Activated naive CD4-positive, alpha-beta T cell treated with anti-CD3 and anti-CD28 coated beads, Interleukin-2, amount 50 U/mL, for 16 hours (primary cell): ENCODE measurements at places on chromosomes 12 and 14.
A peak's percentile ranks its signal among the peaks of the same experiment; 100 is the strongest.

DNA sequence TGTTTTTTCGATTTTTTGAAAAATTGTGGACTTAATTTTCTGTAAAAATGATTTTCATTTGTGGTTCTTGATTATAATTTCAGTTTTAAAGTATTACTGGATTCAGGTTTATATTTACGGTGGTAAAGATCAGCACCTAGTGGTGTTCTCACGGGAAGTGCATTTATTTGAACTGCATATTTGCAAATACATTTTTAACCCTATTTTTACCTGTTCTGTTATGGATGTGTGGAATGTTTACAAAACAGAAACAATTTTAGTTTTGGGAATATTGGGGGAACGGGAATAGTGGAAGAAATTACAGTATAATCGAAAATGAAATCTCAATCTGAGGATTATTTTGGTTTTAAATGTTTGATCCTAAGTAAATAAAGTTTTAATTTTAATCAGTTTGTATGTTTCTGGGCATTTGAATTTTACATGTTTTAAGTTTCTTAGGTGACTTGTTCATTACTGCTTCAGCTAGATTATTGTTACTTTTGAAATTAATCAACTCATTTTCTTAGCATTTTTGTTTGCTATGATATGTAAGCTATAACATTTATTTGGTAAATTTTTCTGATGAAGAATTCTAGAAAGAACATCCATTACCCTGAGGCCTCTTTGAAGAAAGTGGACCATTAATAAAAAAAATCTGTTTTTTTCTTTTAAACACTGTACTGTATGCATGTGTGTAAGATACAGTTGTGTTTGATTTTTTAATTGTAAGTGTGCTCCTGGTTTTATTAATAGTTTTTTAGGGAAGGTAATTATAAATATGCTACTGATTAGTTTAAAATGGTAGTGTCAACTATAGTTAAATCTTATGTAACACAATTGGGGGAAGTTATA is 942 bp downstream of the ATF7IP start:
- no peak for DNase-seq

DNA sequence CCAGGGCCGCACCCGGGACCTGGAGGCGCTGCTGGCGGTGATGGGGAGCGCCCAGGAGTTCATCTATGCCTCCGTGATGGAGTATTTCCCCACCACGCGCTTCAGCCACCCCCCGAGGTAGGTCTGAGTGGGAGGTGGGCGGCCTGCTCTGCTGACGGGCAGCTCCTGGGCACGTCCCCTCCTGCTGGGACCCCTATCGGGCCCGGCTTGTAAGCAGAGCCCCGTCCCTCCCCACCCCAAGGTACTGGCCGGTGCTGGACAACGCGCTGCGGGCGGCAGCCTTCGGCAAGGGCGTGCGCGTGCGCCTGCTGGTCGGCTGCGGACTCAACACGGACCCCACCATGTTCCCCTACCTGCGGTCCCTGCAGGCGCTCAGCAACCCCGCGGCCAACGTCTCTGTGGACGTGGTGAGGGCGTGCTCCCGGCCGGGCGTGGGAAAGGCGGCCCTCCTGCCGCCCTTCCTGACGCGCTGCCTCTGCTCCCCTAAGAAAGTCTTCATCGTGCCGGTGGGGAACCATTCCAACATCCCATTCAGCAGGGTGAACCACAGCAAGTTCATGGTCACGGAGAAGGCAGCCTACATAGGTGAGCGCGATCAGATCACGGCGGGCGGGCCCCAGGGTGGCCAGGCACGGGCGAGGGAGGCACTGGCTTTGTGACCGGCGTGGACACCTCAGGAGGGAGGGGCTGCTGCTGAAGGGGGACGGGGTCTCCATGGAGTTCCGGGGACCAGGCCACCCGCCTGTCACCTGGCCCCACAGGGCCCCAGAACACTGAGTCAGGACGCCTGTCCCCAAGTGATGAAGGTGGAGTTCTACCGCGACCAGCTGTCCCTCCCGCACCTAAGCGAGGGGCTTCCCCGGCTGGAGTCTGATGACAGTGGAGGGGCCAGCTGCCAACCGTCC is 7.3 kb downstream of the PLD4 start:
- no peak for DNase-seq

GRCh38 chr12:54017027-54017788 is 8.4 kb downstream of the HOXC8 start:
- no peak for DNase-seq

DNA sequence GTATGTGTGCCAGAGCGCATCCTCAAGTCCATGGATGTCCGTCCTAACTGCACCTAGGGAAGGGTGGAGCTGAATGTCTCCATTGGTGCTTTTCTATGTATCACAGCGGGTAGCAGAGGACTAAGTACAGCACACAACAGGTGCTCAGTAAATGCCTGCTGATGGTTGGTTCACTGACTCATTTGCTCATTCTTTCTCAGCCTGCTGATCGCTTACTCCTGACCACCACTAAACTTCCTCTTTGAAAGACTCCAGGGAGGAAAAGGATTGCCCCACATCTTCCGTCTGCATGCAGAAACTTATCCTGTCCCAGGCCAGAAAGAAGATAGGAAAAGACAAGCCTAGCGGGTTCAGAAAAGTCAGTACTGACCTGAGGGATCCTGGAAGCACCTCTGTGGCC is 66.3 kb downstream of the B4GALNT3 start:
- no peak for DNase-seq

GRCh38 chr14:39617537-39617936 is 185.3 kb upstream of the FBXO33 start:
- DNase-seq: no peak

DNA sequence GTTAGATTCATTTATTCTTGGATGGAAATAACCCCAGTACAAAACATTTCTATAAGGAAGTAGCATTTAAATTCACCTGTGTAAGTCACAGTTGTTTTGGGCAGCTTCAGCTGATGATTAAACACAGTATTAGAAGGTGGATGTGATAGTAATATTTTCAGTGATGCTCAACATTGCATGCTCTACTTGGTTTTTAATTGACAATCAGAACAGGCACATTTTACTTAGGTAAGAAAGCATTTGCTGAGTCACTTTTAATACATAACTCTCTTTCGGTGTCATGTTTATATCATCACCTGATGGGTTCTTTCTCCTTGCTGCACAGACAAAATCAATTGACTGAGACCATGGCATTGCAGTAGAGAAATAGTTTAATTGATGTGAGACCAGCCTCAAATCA is 80.7 kb downstream of the CMAS start:
- no peak for DNase-seq

DNA sequence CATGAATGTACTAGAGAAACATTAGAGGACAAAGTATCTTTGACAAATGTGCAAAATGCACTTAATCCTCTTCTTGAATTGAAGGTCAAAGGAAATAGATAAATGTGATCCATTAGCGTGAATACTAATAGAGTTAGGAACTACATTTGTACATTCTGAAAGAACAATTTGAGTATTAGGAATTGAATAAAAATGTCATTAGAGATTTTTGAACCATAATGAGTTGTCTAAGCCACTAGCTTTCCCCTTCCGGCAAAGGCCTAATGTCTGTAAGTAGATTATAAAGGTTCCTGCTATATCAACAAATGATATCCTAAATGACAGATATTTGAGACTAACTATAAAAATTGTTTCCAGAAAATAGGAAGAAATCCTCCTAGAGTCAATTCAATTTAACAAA is 59.8 kb downstream of the KIF21A start:
- DNase-seq: no peak

DNA sequence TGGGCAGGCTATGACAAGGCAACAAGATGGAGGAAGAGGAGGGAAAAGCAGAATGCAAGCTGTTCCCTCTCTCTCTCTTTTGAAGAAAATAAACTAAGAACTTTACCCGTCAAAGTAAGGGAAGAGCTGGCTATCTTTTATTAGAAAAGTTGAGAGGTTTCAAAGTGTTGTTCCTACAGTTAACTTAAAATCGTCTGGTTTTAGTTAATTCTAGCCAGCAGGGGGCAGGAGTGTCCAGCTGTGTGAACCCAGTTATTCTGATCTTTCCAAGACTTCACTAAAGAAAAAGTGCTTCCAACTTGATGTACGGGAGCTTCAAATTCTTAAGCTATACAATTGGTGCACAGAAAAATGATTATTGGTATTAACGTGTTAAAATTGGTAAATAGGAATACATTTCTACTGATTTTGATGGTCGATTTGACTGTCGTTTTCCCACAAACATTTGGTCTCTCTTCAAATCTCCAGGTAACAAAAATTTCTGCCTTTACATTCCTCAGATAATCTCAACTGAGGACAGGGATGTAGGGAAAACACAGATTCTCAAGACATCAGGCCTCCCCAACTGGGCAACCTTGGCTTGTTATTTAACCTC is 28.4 kb upstream of the MON2 start:
- peak; percentile 45 for DNase-seq

GRCh38 chr12:32198555-32198954 is 91.9 kb downstream of the BICD1 start:
- DNase-seq: no peak

GRCh38 chr12:13233830-13234641 is 37.5 kb downstream of the EMP1 start:
- DNase-seq: peak; percentile 17

- no peak for DNase-seq
These were observed 58.7 kb upstream of the STK38L start for GRCh38 chr12:27185234-27186021.

DNA sequence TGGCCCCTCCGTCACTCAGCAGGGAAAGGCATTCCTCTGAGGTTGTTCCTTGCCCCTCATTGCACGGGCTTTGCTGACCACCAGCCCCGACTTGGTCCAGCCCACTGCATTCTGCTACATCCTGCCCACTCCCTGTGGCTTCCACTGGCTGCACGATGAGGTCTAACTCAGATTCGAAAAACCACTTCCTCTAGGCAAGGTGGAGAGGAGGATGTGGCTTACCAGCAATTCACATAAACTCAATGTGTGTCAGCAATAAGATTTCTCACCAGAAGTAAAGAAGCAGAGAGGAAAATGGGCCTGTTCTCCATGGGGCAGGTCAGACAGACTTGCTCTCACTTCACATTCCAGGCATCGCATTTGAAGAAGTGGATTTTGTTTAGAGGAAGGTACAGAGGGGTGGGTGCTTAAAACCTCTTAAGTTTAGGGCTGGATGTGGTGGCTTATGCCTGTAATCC is 14.7 kb downstream of the GPR68 start:
- DNase-seq: peak; percentile 47

DNA sequence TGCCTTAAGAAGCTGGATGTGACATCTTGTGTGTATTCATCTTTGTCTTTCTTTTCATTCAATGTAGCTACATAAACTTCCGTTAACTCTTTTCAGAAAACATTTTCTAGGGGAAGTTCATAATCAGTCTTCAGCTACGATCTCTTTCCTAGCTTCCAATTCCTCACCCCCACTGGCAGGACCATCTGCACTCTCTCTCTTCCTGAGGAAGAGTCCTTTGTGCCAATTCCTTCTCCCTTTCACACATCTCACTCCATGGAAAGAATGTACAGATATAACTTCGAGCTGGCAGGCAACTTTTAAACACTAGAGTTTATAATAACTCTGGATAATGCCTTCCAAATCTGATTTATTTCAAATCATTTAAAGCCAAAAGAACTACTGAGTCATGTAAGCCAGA is 495.7 kb downstream of the GALC start:
- no peak for DNase-seq

DNA sequence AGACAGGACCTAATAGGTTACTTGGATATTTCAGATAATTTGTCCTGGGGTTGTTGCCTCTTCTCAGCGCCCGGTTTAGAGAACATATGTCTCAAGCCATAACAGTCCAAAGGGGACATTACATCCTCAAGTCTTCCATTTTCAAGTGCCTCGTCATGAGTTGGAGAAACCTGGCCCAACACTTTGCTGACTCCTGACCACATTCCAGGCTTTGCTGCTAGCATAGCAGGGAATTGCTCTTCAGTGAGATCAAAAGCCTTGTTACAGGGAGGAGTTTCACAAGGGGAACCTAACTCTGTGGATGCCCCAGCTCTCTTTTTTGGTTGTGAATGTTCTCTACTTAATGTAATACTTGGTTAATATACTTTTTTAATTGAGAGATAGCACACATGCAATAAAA is 8.2 kb upstream of the MMP19 start:
- no peak for DNase-seq

DNA sequence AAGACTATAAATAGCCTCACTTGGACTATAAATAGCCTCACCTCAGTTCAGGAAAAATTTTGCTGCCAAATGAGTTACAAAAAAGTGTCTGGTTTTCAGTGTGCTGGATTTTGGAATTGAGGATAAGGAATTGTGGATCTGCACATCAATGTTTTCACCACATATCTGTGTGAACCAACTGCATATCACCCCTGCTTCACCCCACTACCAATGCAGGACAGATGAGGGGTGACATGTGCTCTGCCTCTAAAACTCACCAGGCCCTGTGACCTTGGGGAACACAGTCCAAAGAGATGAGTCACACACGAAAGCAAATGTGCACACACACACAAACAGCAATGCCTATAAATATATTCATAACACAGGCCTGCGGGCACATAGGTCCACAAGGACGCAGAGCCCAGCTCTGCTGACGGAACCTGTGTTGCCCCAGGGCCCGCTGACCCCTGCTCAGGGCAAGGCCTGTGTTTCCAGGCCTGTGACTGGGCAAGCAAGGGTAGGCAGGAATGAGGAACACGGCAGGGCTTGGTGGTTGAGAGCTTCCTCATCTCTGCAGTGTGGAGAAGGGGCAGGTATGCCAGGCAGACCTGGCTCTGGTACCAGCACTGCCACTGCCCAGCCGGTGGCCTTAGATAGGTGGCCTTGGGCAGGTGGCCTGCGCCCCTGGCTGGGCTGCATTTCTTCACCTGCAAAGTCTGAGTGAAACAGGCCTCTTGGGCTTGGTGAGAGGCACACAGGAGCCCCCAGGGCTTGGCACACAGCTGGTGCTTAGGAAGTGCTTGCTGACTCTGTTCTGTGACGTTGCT is 82.4 kb downstream of the ARL6IP4 start:
- DNase-seq: no peak

DNA sequence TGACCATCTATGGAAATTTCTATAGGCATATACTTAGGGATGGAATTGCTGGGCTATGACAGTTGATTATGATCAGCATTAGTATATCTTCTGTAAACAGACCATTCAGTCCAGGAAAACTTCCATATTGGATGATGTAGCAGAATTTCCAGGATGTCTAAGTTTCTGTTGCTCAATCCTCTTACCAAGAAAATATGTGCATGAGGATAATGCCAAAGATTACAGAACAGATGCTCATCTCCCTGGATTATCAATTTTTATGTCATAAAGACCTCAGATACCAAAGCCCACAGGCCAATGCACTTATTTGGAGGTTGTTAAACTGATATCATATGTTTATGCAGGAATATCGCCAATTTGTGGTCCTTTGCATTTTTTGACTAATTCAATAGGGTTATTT is 354.4 kb upstream of the FLRT2 start:
- no peak for DNase-seq

GRCh38 chr12:22408610-22409376 is 74.3 kb upstream of the ST8SIA1 start:
- DNase-seq: no peak

- DNase-seq: no peak
These were observed 4.2 kb downstream of the PDE3A start for GRCh38 chr12:20372326-20373096.

DNA sequence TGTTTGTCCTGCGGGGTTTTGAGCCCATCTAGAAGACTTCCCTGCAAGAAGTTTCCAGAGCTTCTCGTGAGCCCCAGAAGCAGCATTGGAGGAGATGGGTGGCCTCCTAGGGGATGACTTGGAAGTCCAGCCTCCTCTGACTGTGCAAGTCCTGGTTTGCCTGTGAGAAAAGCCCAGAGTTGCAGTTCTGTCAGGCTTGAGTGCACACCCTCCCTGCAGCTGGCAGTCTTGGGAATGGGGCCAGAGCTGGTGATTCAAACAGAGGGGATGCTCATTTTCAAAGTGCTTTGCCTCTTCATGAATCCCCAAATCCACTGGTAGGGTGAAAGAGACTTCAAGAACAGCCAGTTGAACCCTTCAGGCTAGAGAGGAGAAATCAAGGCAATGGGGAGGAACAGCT is 3.9 kb upstream of the PPP1R1A start:
- no peak for DNase-seq

GRCh38 chr14:68497011-68497410 is 295.9 kb downstream of the ZFP36L1 start:
- no peak for DNase-seq
